ENCODE measurements at places on chromosomes 13 and 19.
A peak's percentile ranks its signal among the peaks of the same experiment; 100 is the strongest.

DNA sequence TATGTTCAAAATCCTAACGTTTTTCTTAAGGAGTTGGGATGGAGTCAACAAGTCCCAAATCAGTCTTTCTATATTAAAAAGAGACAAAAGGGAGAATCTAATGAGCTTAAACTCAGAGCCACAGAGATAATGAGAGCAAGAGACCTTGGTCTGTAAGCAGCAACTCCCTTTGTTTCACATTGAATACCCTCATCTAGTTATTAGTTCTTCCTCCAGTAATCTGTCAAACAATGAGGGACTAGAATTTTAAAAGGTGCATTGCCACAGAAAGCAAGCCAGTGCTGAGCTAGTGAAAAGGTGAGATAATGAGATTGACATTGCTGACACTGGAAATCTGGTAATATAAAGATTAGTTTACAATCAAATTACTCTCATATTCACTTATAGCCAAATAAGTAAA, 718.6 kb downstream of the DACH1 start:
- no peak for DNase-seq

DNA sequence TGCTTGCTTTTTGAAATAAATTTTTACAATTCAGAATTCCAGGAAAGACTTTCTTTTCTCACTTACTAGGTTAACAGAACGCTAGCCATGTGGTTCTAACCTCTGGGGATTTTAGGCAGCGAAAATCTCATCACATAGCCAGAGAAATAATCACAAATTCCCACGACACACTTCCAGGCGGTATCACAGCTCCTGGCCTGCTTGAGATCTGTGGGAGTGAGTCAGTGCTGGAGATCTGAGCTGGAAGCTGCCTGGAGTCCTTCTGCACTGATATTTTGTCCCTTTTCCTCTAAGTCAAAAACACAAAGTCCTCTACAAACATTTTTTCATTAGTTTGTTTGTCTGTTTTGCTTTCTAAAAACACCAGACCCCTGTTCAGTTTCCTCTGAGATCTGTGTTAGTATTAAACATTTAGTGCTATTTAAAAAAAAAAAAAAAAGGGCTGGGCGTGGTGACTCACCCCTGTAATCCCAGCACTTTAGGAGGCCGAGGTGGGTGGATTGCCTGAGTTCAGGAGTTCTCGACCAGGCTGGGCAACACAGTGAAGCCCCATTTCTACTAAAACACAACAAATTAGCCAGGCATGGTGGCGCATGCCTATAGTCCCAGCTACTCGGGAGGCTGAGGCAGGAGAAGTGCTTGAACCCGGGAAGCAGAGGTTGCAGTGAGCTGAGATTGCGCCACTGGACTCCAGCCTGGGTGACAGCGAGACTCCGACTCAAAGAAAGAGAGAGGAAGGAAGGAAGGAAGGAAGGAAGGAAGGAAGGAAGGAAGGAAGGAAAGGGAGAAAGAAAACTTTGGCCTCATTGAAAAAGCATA, 12.2 kb upstream of the UBE2L5 start:
- DNase-seq: no peak

DNA sequence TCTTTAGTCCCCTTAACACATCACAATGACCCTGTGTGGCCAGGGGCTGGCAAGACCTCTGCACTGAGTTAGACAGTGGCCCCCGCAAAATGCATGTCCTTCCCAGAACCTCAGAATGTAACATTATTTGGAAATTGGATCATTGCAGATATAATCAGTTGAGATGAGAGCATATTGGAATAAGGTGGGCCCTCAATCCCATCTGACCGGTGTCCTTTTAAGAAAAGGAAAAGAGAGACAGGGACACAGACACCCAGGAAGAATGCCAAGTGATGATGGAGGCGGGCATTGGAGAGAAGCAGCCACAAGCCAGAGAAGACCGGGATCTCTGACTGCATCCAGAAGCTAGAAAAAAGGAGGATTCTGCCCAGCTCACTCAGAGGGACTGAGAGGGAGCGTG, 1.8 kb downstream of the FAM187B start:
- no peak for DNase-seq

DNA sequence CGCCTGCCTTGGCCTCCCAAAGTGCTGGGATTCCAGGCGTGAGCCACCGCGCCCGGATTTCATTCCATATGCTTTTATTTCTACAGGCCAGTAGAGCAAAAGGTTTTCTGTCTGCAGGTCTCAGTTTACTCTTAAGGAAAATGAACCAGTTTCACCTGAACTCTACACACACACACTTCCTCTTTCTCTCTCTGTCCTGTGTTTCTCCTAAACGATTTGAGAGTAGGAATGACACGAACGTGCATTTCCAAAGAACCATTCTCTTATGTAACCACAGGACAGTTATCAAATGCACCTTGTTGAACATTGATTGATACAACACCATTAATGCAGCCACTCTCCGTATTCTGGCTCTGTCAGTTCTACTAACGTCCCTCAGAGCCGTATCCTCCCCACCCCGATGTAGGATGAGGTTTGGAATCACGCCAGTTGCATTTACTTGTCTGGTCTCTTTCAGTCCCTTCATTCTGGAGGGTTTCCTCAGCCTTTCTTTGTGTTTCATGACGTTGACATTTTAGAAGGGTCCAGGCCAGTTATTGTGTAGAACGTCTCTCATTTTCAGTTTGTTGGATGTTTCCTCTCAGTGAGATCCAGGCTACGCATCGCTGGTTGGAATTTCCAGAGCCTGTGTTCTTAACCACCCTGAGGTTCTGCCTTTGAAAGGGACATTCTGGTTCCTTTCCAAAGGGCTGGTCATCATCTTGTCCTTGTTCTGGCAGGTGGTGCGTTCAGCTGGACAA, 36.0 kb downstream of the BICRA start:
- no peak for DNase-seq

- peak; percentile 67 for DNase-seq
Measured at GRCh38 chr13:78603240-78603957, at the start of gene POU4F1. POU4F1 (minus strand) TSS chr13:78603552; CDS start chr13:78603326, 226 bp downstream.

DNA sequence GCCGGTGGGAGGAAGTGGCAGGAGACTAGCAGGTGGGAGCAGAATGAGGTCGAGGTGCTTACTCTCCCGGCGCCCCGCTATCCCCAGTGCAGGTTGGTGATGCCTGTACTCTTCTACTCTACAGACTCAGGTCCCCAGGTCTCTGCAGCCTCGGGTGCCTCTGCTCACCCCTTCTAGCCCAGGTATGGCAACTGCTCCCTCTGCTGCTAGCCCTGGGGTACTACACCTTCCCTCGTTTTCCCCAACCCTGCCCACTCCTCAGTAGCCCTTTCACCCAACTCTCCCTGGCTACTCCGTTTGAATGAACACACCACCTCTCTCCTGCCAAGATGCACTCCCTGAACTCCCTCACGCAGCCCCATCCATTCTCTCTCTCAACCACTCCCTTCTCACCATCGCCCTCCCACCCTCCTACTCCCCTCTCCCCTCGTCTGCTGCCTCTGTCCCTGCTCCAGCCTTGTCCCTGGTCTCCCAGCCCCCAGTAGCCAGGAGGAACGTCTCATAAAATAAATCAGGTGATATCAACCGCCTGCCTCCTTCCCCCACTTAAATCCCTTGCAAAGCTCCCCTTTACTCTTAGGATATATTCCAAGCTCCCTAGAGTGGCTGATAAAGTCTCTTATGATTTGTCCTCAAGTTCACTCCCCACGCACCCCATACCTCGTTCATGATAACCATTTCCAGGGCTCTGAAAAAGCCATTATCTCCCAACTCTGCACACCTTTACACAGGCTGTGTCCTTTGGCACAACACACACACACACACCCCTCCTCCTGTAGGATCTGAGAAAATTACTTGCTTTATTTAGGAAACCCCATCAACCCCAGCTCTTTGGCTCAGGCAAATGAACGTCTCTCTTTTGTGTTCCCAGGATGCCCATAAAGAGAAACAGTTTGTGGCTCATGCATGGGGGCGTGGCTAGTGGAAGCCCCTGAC, 8.2 kb upstream of the MEIS3 start:
- peak; percentile 55 for DNase-seq

- no peak for DNase-seq
Measured at GRCh38 chr19:49324801-49325576, at the start of gene SLC6A16. SLC6A16 (minus strand) TSS chr19:49325191; CDS start chr19:49311347, 13,844 bp downstream.

DNA sequence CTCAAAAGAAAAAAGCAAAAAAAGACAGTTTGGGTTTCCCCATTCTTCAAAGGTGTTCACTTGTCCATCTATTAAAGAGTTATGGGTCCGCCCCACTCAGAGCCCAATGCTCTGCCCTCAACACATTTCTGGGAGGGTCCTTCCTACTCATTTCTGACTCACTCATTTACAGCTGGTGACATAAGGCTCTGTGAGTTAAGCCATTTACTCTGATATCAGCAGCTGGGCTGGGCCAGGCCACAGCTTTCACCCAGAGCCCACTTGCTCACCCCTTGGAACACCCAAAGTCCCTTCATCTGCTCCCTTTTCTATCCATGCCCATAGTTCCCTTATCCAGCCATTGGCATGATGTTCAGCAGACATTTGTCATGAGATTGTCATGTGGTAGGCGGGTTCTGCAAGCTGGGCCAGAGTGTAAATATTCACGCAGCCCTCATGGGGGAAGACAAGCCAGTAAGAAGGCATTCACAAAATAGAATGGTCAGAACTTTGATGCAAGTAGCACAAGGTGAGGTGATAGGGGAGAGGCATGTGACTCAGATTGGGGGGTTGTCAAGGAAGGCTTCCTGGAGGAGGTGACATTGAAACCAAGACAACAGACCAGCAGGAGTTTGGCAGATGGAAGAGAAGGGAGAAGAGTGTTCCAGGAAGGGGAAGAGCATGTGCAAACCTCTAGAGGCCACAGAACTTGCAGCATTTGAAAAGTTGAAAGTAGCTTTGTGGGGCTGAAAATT, 5.9 kb downstream of the MAST1 start:
- no peak for DNase-seq

GRCh38 chr13:27921961-27922882, 2.4 kb downstream of the PDX1 start:
- no peak for DNase-seq

DNA sequence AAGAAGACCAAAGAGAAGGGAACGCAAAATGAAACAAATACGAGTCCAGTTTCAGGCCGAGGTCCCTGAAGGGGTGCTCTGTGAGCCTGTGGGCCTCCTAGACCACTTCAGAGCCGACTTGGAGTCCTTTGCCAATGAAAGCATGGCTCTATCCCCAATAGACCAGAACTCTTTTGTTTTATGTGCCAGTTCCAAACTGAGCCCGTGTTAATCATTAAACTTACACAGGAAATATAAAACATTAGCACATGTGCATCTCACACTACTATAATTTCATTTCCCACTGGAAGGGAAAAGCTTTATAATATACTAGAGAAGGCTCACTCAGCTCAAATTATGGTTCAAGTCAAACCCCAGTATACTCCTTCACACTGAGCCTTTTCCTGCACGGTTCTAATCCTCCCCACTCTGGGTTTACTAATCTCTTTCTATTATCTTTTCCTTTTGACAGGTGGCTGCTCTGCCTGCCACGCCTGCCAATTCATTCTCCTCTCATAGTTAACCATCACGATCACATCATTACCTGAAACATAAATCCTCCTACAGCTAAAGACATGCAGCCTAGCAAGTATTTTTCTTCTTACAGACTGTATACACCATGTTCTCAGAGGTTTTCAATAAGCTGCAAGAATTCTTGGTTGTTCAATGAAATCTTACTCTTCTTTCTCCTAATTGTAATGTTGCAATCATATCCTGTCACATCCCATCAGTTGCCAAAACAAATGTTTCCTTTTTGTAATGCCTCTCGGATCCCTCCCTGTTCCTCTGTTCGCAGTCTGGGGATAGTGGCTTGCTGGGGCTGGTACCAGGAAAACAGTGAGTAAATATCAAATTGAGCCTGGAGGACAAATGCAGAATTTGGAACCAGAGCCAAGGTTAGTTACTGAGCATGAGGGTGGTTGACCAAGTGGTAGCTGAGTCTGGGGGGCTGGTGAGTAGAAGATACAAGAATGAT, 18.8 kb upstream of the WASF3 start:
- no peak for DNase-seq
